ENCODE measurements at places on chromosomes 4 and X.

GRCh38 chr4:56085275-56085674, 136.5 kb downstream of the CEP135 start:
- DNase-seq = no peak

- DNase-seq = no peak
Measured at GRCh38 chr4:106201373-106201772, 114.6 kb downstream of the TBCK start.

DNA sequence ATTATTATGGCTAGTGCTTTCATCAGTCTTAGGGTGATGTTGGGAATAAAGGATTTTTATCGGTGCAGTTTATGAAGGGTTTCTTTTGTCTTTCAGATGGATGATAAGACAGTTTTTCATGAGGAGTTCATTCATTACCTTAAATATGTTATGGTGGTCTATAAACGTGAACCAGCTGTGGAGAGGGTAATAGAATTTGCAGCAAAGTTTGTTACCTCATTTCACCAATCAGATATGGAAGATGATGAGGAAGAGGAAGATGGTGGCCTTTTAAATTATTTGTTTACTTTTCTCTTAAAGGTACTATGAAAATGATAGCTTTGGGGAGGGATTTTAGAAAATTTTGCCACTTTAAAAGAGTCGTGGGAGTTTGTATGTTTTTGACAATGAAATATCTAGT, 1.3 kb downstream of the NCAPG start:
- DNase-seq = no peak

DNA sequence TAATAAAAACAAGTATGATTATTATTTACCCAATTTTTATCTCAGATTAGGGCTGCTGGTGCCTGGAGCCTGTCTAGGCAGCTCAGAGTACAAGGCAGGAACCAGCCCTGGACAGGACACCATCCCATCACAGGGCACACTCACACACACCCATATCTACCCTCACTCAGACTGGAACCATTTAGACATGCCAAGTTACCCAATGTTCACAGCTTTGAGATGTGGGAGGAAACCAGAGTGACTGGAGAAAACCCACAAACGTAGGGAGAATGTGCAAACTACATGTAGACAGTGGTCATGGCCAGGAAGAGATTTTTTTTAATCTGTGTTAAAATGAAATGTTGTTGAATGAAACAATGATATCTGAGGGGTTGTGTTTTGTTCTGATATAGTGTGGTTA, 35.7 kb upstream of the ADGRA3 start:
- no peak for DNase-seq

DNA sequence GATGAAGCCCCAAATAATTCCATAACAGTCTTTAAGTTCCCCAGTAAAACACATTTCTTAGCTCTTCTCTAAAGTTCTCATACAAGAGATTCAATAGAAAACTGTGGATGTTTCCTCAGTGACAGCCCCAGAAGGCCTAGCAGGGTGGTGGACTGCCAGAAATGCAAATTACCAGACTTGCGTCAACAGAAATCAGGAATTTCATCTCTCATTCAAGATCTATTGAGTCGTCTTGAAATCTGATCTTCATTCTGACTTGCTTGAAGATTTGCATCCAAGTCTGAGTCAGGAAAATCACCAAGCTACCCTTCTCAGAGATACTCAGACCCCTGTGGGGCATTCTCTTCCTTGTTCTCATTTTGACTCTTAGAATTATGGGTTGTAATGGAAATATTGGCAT, 68.9 kb upstream of the NDP start:
- no peak for DNase-seq

DNA sequence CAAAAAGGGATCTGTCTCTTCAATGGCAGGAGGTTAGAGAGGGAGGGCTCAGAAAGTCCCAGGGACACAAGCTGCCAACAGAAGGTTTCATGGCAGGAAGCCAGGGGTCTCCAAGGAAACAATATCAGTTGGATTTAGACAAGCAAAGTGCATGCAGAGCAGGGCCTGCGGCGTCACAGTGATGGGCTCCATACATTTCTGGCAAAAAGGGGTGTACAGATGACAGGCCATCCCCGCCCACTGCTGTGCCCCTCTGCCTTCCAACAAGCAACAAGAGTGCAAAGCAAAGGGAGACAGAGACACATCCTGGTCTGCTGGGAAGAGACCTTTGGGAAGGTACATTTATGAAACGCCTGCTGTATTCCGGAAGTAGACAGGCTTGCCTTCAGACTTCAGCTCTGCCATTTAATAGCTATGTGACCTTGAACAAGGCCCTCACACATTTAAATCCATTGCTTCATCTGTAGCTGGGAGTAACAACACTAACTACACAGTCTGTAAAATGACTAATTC, 121.2 kb downstream of the AFAP1 start:
- DNase-seq = no peak

DNA sequence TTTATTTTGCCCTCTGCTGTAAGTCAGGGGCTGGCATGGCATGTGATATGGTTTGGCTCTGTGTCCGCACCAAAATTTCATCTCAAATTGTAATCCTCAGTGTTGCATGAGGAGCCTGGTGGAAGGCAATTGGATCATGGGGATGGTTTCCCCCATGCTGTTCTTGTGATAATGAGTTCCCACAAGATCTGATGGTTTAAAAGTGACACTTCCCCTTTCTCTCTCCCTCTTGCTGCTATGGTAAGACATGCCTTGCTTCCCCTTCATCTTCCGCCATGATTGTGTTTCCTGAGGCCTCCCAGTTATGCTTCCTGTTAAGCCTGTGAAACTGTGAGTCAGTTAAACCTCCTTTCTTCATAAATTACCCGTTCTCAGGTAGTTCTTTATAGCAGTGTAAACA, 72.0 kb upstream of the MSX1 start:
- no peak for DNase-seq

- no peak for DNase-seq
Measured at GRCh38 chr4:42104521-42104920, 47.9 kb downstream of the BEND4 start.

DNA sequence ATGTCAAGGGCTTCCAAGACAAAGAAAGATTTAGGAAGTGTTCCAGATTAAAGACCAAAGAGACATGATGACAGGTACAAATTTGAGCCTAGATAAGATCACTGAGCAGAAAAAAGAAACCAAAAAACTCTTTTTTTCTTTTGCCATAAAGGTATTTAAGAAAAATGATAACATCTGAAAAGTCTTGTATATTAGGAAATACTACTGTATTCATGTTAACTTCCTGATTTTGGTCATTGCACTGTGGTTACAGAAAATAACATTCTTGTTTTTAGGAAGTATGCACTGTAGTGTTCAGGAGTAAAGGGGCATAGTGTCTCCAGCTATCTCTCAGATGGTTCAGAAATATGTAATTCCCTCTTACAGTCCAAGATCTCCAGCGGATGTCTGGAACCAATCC, 37.1 kb downstream of the RWDD4 start:
- DNase-seq = no peak

DNA sequence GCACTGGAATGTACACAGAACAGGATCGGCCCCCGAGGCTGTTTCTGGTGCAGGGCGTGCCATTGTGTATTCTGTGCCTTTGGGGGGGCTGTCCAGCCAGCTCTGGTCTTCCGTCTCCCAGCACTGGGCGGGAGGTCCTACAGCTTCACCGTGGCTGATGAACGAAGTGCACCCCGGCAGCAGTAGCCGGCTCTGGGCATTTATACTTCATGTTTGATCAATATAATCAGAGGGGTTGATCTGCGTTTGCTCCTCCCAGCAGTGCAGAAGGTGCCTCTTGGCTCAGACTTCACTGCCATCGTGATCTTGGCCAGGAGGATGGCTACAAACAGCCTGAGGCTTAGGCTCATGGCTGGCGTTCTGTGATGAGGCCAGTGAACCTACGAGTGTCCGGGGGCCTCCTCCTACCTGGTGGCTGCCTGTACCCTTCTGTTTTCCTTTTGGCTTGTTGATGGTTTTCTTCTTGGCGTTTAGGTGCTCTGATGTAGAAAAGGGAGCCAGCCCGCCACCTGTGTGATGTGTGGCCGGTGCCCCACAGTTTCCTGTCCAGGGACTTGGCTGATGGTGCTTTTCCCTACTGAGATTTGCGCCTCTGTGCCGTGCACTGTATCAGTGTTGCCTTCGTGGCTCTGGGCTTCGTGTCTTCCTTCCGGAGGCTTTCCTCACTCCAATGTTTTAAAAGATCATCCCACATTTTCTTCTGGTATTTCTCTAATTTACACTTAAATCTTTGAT, 31.2 kb upstream of the HGFAC start:
- no peak for DNase-seq

- no peak for DNase-seq
Measured at GRCh38 chr4:145531859-145532258, 50.2 kb downstream of the SMAD1 start.

DNA sequence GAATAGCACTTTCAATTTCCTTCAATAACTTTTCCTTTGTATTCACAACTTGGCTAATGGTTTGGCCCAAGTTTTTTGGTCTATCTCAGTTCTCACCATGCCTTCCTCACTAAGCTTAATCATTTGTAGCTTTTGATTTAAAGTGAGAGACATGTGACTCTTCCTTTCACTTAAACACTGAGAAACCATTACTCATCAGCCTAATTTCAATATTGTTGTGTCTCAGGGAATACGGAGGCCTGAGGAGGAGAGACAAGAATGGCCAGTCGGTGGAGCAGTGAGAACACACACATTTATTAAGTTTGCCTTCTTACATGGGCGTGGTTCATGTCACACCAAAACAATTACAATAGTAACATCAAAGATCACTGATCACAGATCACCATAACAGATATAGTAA, 56.7 kb downstream of the TSPAN5 start:
- DNase-seq = no peak

DNA sequence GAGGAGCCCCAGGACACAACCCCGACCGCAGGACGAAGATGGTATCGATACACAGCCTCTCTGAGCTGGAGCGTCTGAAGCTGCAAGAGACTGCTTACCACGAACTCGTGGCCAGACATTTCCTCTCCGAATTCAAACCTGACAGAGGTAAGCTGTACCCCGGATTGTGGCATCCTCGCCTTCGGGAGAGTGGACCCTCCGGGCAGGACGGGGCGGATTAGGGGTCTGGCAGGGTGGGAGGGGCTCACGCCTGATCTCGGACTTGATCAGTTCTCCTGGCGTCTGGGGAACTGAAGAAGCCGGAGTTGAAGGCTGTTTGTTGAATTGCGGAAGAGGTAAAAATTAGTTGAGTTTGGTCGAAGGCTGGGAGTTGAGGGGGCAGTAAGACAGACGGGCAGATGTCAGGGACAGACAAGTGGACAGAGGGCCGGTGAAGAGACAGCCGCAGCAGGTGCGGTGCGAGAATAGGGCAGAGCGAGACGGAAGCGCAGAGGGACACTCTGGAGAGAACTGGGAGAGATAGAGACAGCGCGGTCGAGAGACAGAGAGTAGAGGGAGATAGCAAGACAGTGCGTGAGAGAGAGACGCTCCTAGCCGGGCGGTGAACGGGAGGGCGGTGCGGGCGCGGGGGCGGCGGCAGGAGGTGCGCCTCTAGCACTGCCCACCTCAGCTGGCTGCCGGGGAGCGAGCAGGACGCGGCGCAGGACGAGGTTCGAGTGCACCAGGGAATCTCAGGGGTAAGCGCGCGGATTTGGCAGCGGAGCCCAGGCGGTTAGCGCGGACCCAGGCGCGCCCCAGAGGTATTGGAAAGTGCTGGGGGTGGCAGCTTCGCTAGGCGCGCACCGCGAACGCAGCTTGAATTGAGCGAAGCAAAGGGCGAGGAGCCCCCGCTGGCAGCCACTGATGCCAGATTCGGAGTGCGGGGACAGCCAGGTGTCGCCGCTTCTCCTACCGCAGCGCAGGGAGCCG, 23.9 kb downstream of the ARHGAP36 start:
- DNase-seq = no peak

DNA sequence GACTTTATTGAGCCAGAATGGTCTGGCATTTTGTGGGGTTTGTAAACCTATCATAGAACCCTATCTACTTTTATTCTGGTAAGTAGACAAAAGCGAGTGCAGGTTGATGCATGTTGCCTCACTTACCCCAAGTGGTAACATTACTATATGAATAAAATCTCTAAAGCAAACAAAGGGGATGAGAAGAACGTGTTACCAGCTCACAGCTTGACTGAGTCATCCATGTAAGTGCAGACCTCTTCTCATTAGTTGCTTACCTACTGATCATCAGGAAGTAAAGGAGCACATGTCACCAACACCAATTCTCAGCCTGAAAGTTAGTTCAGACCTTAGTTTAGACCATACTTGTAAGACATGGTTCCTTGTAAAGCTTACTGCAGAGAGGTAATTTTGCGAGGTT, 1328.3 kb downstream of the C4orf33 start:
- no peak for DNase-seq

GRCh38 chr4:122539861-122540465, 80.9 kb downstream of the IL21 start:
- no peak for DNase-seq

GRCh38 chrX:8405631-8406030, 59.0 kb upstream of the VCX3B start:
- no peak for DNase-seq

- DNase-seq = no peak
Measured at GRCh38 chrX:104392350-104392749, 137.6 kb upstream of the ESX1 start.

- no peak for DNase-seq
Measured at GRCh38 chrX:110034036-110034435, 31.1 kb downstream of the TMEM164 start.

DNA sequence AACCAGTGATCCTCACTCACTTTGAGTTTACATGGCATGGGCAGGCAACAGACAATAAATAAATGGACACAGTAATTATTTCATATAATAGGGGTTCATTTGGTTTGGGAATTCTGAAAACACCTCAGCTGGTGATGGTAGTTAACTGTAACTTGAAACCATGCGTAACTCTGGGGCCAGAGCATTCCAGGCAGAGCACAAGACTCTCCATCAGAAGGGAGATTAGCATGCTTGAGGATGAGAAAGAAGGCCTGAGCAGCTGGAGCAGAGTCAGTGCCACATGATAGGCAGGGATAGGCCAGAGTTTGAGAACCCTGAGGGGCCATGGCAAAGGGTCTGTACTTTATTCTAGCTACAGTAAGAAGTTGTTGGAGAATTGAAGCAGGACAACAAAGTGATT, 56.3 kb upstream of the CXCL8 start:
- no peak for DNase-seq

GRCh38 chr4:22170353-22170752, 221.8 kb upstream of the KCNIP4 start:
- no peak for DNase-seq

GRCh38 chrX:65596270-65597034, 61.9 kb upstream of the LAS1L start:
- DNase-seq = no peak

DNA sequence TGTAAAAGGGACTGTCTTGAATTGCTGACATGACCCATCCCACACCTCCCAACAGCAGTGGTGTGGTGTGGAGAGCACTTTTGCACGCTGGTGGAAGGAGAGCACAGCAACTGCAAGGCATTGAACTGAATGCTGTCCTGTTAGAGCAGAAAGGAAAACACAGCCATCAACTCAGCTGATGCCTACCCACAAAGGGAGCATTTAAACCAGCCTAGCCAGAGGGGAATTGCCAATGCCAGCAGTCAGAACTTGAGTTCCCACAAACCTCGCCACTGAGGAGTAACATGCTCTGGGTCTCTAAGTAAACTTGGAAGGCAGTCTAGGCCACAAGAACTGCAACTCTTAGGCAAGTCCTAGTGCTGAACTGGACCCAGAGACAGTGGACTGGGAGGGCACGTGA, 31.9 kb downstream of the MAGED4 start:
- no peak for DNase-seq

- no peak for DNase-seq
Measured at GRCh38 chr4:182600093-182600492, 317.1 kb downstream of the DCTD start.
